ENCODE measurements at places on chromosomes 6 and 20.
A peak's percentile ranks its signal among the peaks of the same experiment; 100 is the strongest.

DNA sequence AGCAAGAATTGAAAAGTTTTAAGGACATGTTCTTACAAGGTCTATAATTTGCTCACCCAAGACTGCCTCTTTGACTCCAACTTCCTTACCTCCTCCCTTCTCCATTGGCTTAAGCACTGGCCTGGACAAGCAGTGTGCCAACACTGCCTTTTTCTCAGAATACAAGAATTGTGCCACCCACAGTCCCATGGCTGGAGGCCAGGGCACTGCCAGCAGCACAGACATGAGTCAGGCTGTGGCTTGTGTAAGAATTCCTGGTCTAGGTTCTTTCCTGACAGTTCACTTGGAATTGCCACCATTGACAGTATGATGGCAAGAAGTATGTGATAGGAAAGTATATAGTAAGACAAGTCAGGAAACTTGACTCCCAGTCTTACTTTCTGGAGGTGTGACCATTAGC lies 202.7 kb upstream of the MARCKS start:
- no peak for DNase-seq

DNA sequence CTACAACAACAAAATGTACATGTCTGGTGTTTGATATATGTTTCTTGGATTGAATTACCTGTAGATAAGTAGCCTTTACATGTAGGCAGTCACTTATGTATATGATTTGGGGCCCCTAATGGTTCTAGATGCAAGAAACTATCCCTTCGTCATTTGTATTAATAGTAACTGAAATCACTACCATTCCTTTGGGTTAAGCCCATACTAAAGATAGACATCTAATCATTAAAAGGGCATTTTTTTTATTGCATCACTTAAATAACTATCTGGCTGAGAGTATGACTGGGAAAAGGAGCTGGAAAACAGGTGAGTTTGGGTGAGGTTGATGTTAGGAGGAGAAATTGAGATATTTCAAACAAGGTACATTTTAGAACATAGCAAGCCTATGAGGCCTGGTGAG lies 213.5 kb upstream of the PLN start:
- DNase-seq = no peak

- DNase-seq = no peak
Measured at GRCh38 chr6:158762787-158763433, 56.3 kb downstream of the EZR start.

- no peak for DNase-seq
Measured at GRCh38 chr6:105794870-105795269, 291.3 kb upstream of the PRDM1 start.

GRCh38 chr20:23419995-23420901 lies 1.0 kb downstream of the NAPB start:
- DNase-seq = peak; percentile 37

GRCh38 chr6:6725468-6726209 lies 137.1 kb downstream of the LY86 start:
- no peak for DNase-seq

GRCh38 chr20:48832405-48832730 lies 4.6 kb upstream of the PREX1 start:
- DNase-seq = no peak

- no peak for DNase-seq
Measured at GRCh38 chr6:29602564-29603361, 17.8 kb downstream of the OR2H2 start.

DNA sequence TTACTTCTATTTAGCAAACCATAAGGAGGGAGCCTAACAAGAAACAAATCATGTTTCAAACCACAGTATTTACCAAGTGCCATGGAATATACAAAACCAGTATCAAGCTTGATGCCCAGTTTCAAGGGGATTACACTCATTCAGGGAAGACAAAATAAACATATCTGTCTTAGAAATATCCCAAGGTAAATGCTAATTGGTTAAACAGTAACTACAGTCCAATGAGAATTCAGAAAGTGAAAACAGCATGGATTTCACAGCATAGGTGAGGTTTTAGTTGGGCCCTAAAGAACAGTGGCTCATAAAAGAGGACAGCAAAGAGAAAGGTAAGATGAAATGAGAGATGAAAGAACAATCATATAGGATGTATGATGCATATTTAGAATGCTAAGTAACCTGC lies 110.3 kb downstream of the CHD6 start:
- DNase-seq = no peak

DNA sequence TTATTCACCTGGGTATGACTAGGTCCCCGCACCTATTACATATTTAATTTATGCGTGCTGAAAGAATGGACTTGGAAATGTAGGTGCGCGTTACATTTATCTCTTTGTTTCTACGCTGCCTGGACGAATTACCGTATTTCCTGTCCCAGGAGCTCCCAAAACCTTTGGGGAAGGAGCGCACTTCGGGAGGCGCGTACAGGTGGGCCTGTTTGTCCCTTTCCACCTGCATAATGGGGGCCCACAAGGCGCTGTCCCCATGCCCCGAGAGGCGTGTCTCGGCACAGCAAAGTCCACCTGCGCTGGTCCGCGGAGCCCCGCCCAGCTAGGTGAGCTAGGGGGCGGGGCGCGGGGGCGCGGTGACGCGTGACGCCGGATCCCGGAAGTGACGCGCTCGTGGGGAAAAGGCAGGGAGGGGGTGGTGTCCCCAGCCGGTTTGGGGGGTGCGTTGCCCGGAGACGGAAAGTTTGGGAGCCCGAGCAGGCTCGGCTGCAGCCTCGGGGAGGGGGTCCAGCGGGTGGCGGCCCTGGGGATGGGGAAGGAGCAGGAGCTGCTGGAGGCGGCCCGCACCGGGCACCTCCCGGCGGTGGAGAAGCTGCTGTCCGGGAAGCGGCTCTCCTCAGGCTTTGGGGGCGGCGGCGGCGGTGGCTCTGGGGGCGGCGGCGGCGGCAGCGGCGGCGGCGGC lies at the start of gene ANKS1A:
Gene ANKS1A (plus strand): TSS at position 382 of the 682 bp plus-strand sequence. CDS start 148 bp downstream, at position 530.
- DNase-seq = peak; percentile 83

DNA sequence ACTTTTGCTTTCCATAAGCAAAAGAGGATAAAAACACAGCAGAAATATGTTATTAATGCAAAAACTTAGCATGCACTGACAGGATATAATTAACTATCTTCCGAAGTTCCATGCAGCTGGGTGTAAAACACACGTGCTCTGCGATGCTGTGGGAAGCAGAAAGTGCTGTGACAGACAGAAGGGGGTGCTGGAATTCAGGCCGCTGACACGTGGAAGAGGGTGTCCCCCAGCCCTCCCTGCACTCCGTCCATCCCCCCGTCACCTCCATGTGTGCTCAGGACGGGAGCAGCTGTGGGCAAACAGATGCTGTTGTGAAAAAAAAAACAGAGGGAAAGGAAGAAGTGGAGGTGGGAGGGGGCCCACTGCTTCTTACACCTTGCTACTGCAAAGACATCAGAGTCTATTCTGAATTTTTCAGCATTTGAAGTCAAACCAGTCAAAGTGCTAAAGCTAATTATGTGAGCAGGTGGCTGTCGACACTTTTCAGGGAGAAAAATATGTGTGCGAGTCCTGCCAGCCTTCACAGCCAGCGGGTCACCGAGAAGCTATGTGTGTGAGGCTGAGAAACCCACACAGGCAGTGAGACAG lies 175.9 kb upstream of the AFDN start:
- DNase-seq = no peak

DNA sequence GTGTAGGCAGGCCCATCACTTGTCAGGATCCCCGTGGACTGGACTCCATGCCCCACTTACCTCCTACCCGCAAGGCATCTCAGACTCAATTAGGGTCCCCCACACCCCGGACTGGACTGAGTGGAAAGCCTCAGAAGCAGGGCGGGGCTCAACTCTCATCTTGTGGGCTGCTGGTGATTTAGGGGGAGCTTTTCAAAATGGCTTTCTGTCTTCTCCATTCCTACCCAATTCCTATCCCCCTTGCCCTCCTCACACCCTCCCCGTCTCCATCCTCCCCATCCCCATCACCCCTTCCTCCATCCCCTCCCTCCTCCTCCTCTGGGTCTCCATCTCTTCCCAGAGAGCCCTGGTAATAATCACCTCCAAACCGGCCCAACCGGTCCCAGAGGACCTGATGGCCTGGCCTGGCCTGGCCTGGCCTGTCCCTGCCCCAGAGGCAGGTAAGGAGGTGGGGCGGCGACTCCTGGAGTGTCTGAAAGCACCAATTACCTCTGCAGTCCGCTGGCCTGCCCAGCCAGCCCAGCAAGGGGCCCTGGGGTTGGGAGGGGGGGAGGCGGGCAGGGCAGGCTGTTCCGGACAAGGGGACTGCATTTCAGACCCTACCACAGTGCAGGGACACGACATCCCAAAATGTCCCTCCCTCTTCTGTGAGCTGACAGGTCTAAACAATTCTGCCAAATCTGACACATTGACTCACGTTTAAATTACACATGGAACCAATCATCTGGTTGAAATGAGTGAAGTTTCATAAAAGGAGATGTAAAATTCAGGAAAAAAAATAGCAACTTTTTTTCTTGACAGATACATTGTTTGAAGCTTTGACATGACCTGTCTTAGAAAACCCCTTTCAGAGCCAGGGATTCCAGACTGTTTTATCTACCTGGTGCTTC lies 24.8 kb downstream of the MAFB start:
- no peak for DNase-seq

Measured in NCI-H2029 (cell line).